ENCODE measurements at places on chromosomes 11 and 22.

DNA sequence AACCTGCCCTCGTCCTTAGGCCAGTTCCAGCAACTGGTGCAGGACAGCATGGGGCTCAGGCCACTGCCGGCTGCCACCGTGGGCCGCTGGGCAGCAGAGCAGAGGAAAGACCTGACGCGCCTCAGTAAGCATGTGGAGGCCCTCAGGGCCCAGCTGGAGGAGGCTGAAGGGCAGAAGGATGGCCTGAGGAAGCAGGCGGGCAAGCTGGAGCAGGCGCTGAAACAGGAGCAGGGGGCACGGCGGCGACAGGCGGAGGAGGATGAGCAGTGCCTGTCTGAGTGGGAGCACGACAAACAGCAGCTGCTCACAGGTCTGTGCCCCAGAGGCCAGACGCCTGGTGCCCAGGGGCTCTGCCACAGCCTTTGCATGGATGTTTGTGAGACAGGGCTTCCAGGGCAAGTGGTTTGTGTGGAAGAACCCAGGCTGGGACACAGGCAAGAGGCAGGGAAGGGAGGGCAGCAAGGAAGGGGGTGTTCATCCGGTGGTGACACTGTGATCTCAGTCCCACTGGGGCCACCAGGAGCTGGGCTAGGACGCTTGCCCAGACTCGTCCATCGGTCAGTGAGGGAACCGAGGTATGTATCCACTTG is 13.9 kb downstream of the CCDC157 start:
- DNase-seq: no peak

DNA sequence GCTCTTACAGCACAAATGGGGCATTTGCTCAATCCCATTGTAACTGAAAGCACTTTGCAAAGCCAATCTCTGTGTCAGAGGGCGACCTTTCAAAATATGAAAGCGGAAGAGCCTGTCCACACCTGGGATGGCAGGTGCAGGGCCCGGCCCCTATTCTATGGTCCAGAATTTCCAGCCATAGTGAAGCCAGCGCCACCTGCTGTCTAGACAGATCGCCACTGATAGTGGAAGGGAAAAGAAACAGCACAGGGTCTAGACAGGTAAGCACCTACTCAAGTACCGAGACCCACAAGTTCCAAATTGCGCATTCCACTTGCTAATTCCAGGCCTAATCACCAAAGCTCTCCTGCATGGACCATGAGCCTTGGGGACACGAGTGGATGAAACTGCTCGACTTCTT is 141.4 kb downstream of the NTM start:
- no peak for DNase-seq

- no peak for DNase-seq
Measured at GRCh38 chr22:43627485-43628213, 184.5 kb downstream of the EFCAB6 start.

GRCh38 chr11:44711113-44711786 is 15.5 kb upstream of the TSPAN18 start:
- DNase-seq: no peak

DNA sequence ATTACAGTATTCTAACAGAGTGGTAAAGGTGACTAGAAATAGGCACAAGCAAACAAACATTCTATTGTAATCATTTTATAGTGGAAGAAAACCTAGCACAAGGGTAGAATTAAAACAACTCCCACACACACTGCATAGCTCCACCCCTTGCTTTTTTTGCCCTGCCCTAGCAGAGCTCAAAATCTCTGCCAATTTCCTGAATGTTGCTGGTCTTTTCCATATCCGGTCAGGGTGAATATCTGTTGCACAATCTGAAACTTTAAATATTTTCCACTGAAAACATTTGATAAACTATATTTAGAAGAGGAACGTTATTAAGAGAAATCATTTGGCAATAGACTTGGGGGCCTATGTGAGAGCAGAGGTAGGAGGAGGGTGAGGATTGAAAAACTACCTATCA is 2.7 kb downstream of the SPA17 start:
- DNase-seq: no peak

All from activated T-cell treated with anti-CD3 and anti-CD28 coated beads for 4 hours (primary cell).